SK-N-SH (cell line): ENCODE measurements at places on chromosomes 12 and 14.

DNA sequence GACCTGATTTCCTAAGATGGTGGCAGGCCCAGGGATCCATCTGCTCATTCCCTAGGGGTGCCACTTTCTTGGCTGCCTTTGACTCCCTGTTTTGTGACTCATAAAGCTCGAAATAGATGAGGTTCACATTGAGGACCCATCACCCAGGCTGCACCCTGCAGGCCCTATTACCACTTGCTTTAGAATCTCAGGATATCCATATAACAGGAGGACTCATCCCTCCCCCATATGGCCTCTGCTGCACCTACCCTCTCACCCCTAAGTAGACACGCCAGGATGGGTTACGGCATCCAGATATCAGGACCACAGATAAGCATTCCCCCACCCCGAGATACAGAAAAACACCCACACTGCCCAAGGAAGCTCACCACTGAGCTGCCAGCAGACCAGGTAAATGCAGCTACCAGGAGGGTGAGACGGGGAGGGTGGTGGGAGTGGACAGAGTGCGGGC is 155.7 kb downstream of the DPF3 start:
- no peak for DNase-seq

GRCh38 chr14:102097441-102098135 is 10.7 kb upstream of the HSP90AA1 start:
- no peak for DNase-seq

GRCh38 chr14:24270537-24271133 is 762 bp downstream of the RABGGTA start:
- DNase-seq = no peak

GRCh38 chr14:90505531-90505930 is 108.7 kb downstream of the CALM1 start:
- no peak for DNase-seq

GRCh38 chr12:62882140-62882539 is 52.8 kb downstream of the PPM1H start:
- DNase-seq = no peak

- DNase-seq = no peak
These were observed 4.3 kb upstream of the PRICKLE1 start for GRCh38 chr12:42593874-42594273.

DNA sequence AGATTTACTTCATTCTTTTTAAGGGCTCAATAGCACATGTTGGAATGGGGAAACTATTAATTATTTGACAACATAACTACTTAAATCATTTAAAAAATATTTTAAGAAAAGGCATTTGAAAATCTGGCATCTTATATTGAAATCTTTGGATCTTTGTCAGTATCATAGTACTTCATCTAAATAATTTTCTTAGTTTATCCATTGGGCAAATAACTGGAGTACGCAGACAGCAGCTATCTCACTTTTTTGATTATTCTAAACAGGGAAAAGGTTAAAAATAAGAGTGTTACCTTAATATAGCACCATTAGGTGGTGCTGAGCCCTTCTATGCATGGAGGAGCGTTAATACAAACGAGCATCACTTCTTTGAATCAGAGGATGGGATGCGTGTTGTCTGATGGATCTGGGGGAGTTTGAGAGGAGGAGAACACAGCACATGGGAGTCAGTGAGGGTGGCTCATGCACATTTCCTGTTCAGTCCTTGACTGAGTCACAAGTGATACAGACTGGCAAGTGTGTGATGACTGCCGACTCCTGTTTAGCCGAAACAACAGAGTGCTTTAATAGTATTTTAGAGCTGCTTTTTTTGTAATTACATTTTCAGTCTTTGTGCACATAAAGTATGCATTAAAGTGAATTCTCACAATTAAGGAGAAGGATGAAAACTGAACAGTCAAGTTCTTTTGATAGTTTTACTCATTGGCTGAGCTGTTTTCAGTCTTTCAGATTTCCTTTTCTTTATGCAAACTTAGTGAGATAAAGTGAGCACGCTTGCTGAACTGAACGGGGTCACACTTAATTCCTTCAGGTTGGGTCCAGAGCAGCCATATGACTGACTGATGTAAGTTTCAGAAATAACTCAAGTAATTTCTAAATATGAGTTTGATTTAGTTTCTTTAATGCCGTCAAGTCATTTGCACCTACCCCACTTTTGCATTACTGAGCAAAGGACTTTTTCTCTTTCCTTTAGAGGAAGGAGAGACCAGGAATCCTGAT is 92.7 kb downstream of the DIP2B start:
- DNase-seq = no peak

GRCh38 chr12:14665354-14666348 is 30.7 kb downstream of the GUCY2C start:
- DNase-seq = no peak

GRCh38 chr14:65302571-65303189 is 109.8 kb upstream of the FUT8 start:
- DNase-seq = no peak

DNA sequence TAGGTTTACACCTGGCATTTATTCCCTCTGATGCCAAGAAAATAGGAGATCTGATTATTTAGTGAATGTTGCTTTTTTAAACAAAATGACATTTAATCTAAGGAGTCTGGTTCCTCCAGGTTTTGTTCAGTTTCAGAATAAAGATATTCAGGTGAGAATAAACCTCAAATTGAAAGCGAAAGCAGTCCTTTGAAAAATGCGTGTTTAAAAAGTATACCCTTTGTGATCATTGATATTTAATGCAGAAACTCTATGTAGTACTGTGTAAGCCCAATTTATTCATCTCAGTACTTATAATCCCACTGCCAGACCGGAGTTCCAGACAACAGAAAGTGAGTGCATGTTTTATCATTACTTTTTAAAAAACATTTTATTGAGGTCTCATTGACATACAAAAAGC is 210.2 kb downstream of the KCNC2 start:
- DNase-seq = no peak

GRCh38 chr14:91249841-91250616 is 5.5 kb upstream of the GPR68 start:
- DNase-seq = peak; percentile 88

DNA sequence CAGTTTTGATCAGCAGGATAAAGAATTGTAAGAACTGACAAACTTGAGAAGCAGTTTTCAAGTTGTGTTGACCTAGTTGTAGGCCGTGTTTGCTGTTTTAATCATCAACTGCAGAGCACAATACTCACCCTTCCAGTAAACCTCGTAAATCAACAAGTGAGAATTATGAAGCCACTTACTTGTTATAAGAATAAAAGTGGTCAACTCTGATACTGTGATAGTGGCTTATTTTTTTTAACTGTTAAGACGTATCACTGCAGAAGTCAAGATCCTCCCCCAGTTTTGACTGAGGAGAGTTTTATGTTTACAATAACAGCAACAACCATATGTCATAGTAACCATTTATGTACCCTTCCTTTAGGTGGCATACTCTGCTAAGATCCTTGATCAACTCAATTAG is 100.8 kb upstream of the DACT1 start:
- no peak for DNase-seq

- no peak for DNase-seq
These were observed 21.0 kb downstream of the CFL2 start for GRCh38 chr14:34693228-34693939.

DNA sequence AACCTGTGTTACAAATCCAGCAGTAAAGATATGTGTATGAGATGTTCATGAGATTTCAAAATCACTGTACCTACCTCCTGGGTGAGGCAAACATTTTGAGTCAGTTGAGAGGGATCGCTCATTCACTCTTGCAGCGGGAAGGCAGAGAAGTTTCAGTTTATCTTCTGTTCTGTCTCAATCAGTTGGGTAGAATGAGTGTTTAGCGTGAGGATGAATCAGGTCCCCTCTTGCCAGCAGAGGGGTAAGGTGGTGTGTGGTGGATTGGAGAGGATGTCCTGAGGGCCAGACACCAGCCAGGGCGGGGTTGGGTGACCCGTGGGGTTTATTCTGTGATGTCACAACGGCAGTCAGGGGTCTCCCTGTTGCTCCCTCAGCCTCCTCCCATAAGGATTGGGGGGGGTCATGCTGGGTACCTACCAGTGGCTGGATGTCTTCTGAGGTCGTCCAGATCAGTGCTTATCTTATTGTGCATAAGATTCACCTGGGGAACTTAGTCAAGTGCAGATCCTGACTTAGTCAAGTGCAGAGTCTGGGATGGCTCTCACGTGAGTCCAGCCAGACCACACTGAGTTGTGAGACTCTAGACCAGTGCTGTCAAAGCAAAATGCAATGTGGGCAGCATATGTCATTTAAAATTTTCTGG is at the start of gene GSG1:
Gene GSG1 (minus strand): TSS at position 277 of the 643 bp plus-strand sequence. CDS start 155 bp downstream, at position 122.
- no peak for DNase-seq

GRCh38 chr12:14854586-14855183 is 11.4 kb upstream of the ART4 start:
- no peak for DNase-seq
